Left ventricle myocardium inferior (tissue), 1 donor: ENCODE measurements at places on chromosomes 6 and 20.

DNA sequence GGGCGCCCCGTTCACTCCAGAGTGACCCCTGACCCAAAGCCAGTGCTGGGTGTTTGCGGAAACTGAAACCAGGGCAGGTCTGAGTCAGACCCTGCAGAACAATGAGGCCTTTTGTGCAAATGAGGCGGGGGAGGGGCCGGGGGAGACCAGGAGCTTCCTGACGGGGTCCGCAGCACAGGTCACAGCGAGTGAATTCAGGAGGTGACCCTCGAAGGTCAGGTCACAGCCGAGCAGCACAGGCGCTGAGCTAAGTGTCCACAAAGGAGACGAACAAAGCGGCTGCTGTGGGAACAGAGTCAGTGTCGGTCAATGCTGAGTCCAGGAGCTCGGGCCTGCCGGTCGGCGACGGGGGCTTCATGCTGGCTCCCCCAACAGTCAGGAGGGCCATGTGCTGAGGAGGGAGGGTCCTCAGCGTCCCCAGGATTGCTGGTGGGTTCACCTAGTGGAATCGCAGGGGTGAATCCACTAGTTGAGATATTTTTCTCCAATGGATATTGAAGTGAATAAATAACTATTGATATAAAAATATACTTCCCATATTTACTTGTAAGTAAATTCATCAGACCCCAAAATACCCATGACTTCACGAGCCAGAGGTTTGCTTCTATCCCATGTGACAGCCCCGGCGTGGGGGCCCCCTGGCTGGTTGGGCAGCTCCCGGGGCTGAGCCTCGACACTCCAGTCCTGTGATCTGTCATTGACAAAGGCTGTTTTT lies 188.4 kb upstream of the SULF2 start:
- peak; percentile 52 for DNase-seq

DNA sequence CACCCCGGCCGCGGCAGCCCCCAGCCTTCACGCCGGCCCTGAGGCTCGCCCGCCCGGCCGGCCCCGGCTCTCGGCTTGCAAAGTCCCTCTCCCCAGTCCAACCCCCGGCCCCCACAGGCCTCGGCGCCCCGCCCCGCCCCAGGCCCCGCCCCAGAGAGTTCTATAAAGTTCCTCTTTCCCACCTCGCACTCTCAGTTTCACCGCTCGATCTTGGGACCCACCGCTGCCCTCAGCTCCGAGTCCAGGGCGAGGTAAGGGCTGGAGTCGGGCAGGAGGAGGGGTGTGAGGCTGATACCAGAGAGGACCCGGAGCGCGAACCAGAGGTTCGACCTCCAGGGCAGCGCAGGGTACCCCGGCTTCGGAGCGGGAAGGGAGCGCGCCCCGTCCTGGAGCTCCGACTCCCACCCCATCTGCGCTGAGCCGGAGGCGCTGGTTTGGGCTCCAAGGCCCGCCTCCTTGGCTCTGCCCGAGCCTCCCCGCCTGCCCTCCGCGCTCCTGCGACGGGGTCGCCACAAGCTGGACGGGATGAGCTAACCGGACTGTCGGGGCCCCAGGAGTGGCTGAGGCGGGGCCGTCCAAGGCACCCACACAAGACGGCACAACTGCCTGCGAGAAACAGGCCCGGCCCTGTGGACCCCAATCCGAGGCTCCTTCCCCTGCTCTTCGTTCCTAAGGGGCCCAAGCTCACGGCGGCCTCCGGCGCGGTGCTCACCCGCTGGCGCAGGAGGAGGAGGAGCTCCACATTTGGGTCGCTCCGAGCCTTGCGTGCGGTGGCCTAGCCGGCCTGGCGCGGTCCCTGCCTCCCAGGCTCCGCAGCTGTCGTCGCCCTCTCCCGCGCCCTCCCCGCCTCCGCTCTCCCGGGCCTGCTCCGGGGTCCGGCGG lies at the start of gene IRF4:
Gene IRF4, plus strand, starts transcription at position 194 of the 882 bp plus-strand sequence. CDS start 1,401 bp downstream, outside the sequence.
- no peak for DNase-seq

GRCh38 chr20:29873946-29874345 lies 1383.5 kb upstream of the DEFB115 start:
- DNase-seq, result peak; percentile 45

DNA sequence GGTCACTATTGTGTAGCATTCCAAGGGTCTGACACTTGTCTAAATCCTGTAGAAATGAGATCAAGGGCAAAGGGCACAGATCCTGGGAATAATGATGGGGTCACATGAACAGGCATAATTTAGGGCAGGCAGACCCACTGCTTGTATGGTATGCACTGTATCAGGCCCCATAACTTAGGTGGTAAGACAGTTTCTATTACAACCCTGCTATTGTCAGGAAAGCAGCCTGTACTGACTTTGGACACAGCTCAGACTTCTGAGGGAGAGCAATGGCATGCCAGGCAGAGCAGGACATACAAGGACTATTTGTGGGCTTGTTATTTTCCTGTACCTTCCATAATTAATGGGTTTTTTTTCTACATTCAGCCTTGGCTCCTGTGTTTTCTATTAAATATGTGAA lies 286.8 kb downstream of the PKHD1 start:
- no peak for DNase-seq

GRCh38 chr6:75081921-75082320 lies 123.9 kb downstream of the COL12A1 start:
- DNase-seq, result no peak

GRCh38 chr6:169849396-169849795 lies 98.0 kb downstream of the ERMARD start:
- no peak for DNase-seq

DNA sequence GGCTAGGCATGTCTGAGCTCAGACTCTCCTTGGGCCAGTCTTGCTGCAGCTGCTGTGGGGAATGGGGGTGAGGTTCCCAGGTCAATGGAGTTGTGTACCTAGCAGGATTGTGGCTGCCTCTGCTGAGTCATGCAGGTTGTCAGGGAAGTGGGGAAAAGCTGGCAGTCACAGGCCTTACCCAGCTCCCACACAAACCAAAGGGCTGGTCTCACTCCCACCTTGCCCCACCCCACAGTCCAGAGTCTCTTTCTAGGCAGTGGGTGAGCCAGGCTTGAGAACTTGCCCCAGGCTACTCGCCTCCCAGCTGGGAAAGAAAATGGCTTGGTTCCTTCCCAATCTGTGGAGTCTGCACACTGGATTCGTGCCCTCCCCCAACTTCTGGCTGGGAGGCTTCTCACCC lies 65.7 kb downstream of the SCP2D1 start:
- no peak for DNase-seq

DNA sequence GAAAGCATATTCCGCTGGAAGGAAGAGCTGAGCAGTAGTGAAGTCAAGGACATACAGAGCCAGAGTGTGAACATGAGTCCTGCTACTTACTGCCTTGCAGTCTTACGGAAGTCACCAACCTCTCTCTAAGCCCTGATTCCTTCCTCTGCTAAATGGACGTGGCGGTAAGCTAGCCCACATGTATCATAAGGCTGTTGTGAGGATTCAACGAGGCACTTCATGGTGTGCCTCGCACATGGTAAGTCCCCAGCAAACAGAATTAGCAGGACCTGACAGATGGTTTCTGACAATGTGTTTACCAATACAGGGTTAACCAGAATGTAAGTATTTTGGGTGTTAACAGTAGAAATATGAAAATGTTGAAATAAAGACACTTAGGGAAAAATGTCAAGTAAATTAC lies 93.2 kb downstream of the IRF4 start:
- no peak for DNase-seq

- DNase-seq, result peak; percentile 33
These were observed 9.3 kb downstream of the SH3BGRL2 start for GRCh38 chr6:79640146-79641111.

DNA sequence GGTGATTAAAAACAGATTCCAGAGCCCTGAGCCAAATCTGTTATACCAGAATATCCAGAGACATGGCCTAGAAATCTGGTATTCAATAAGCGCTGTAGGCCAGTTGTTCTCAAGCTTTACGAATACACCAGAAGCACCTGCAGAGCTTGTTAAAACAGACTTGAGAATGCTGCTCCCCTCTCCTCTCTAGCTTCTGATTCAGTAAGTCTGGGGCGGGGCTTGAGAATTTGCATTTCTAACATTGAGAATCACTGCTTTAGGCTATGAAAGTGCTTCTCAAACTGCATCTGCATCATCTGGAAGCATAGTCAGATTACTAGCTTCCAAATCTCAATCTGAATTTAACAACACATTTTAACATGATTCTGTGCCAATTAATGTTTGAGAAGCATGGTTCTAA lies 20.5 kb upstream of the MAN1A1 start:
- no peak for DNase-seq

- no peak for DNase-seq
These were observed 56.4 kb downstream of the SMOC2 start for GRCh38 chr6:168497381-168497780.

- DNase-seq, result peak; percentile 60
These were observed 94.0 kb downstream of the CD83 start for GRCh38 chr6:14211562-14211942.

- no peak for DNase-seq
These were observed 64.7 kb downstream of the BTBD3 start for GRCh38 chr20:11982289-11982954.
